ENCODE measurements at places on chromosomes 12 and 14. TPM values are rescaled to one million over a fixed set of nuclear protein-coding genes. Genes with fewer than 3 reads are reported as not detected.

DNA sequence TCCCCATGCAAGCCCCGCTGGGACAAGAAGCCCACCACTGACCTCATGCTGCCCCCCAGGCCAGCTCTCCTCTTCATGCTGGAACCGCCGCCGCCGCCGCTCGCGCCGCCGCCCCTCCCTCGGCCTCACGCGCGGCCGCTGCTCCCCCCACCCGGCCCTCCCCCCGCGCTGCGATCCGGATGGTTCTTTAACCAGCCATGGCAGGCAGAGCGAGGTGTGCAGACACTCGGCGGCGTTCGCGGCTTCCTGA is at the start of gene DCAF5:
Gene DCAF5, minus strand, starts transcription at position 218 of the 250 bp plus-strand sequence. Its CDS starts 141 bp downstream, at position 77.
- peaks cover 8% of the 10 kb centered on the region for H3K4me1 ChIP-seq
- H3K4me3 ChIP-seq: peak within 1 kb of the TSS; percentile 75
- H3K27me3 ChIP-seq: no peaks in the 10 kb centered on the region
- DNase-seq: no peak

DNA sequence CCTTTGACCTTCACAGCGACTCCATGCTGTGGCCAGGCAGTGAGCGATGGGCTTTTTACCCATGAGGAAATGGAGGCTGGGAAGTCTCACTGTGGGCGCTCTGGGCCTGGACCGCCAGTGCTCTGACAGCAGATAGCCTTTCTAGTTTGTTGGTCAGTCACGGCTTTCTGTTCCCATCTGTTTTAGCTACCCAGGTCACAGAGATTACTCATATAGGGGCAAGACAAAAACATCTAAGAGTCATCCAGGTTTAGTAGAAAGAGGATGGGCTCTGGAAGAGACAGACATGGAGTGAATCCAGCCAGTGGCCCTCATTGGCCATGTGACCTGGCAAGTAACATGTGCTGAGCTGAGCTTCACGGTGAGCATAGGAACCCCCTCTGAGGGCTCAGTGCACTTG is 68.6 kb downstream of the MARK3 start:
- H3K4me3 ChIP-seq: no peak overlapping the region
- H3K27ac ChIP-seq: no peak overlapping the region
- H3K36me3 ChIP-seq: peaks cover 26% of the 10 kb centered on the region
- peaks cover 7% of the 10 kb centered on the region for H3K4me1 ChIP-seq
- DNase-seq: no peak
- H3K27me3 ChIP-seq: no peaks in the 10 kb centered on the region

DNA sequence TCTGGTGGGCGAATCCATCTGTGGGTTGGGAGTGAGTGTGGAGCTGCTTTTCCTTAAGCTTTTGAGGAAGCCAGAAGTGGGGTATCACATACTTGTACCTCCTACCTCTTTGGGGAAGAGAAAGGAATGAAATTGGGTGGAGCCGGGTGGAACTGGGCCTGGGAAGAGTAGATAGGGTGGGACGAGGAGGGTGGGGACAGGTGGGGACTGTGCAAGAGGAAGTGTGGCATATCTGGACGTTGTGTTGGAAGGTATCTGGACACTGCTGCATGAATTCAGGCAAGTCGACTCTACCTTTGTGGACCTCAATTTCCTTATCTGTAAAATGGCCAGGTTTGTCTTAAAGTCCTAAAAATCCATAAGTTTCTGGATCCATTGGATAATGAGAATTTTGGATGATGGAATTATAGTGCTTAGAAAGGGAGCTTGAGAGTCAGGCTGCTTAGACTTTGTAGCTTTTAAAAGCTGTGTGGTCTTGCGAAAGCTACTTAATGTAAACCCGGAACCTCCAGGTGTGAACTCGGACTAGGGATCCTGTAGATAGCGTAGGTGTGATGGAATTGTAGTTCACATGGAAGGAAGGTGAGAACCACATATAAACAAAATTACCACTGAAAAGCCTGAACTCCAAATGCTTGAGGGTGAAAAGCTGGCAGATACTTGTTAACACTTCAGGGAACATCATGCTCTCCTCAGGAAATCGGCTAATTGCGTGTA is 2.1 kb downstream of the VRTN start:
- H3K27ac ChIP-seq: no peak overlapping the region
- H3K27me3 ChIP-seq: peaks cover 11% of the 10 kb centered on the region
- H3K36me3 ChIP-seq: no peaks in the 10 kb centered on the region
- no peak overlapping the region for H3K4me3 ChIP-seq

DNA sequence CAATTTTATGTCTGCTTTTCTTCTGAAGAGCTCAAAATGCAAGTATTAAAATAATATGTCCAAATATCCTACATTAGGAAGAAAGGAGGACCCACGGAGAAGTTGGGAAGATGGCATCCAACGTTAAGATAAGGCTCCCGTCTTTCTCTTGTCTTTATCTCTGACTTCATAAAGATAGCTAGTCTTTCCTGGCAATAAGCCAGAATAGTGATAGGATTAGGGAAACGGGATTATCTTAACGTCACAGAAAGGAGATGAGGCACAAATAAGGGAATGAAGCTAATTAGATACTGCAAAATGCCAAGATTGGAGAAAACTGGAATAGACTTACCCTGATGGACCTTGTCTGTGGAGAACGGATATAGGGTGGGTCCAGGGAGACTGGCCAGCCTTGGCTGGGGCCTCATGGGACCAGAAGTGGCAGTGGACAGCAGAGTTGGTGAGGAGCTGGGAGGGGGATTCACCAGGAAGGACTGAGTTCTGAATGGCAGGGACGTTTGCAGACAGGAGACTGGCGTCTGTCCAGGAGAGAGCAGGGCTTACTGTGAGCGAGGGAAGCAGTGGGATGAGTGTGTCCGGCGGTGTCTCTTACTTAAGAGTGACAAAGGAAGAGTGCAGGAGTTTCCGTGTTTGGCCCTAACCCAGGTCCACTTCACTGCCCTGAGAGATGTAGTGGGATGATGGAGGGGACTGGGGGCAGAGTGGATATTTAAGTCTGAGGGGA is 119.9 kb downstream of the CACNA1C start:
- H3K27ac ChIP-seq: no peak overlapping the region
- H3K27me3 ChIP-seq: no peaks in the 10 kb centered on the region
- no peak for DNase-seq
- H3K4me1 ChIP-seq: no peaks in the 10 kb centered on the region

DNA sequence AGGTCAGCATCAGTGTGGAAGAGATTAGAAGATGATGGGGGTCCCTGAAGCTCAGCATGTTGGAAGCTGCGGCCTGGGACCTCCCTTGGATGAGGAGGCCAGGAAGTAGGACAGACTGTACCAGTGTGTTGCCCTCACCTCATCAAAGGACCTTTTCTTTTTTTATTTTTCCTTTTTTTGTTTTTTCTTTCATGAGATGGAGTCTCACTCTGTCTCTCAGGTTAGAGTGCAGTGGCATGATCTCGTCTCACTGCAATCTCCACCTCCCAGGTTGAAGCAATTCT is 16.4 kb upstream of the FAM222A start:
- no peaks in the 10 kb centered on the region for H3K27me3 ChIP-seq
- no peak overlapping the region for H3K4me3 ChIP-seq
- no peak overlapping the region for H3K27ac ChIP-seq
- peaks cover 7% of the 10 kb centered on the region for H3K4me1 ChIP-seq
- H3K36me3 ChIP-seq: no peaks in the 10 kb centered on the region

GRCh38 chr14:59406454-59407245 is 58.5 kb downstream of the GPR135 start:
- no peak overlapping the region for H3K4me3 ChIP-seq
- DNase-seq: no peak
- H3K36me3 ChIP-seq: no peaks in the 10 kb centered on the region
- peaks cover 7% of the 10 kb centered on the region for H3K4me1 ChIP-seq

GRCh38 chr12:104560881-104561280 is 104.1 kb downstream of the CHST11 start:
- DNase-seq: no peak
- H3K27ac ChIP-seq: no peak overlapping the region
- no peak overlapping the region for H3K4me3 ChIP-seq
- H3K4me1 ChIP-seq: no peaks in the 10 kb centered on the region
- H3K27me3 ChIP-seq: no peaks in the 10 kb centered on the region

DNA sequence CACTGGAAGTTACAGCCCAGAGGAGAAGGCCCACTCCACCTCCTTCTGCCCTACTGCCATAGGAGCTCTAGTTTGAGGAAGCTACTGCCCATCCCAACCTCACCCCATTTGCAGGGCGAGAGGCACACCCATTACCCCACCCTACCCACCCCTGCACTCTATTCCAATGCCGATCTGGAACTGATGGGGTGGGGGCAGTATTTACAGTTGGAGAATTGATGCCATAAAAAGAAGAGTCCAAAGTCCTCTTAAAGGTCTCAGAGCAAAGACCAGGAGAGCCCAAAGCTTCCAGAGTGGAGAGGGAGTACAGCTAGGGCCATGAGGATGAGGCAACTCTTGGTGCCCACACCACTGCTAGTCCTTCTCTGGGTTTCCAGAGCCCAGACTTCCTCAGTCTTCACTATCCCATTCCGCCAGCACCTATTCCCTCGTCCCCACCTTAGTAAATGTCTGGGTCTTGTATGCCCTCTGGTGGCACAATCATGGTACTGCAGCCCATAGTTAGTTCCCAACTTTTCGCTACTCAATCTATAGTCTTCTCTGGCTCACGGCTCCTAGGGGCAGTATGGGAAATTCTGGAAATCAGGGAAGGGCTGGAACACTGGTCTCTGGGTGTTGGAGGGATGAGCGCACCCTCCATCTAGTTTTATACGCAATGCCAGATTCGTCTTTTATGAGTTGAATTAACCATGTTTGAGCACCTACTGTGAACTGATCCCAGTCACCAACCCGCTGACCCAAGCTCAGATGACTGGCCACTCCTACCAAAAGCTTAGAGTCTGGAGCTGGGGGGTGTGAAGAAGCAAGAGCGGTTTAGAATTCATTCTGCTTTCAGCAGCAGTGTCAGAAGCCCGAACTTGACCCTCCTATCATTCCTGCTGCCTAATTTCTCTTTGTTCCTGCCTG is 6.9 kb upstream of the ADCY6 start:
- no peak overlapping the region for H3K27ac ChIP-seq
- no peak overlapping the region for H3K4me3 ChIP-seq
- no peaks in the 10 kb centered on the region for H3K27me3 ChIP-seq
- no peaks in the 10 kb centered on the region for H3K4me1 ChIP-seq
- DNase-seq: peak; percentile 73
- no peaks in the 10 kb centered on the region for H3K36me3 ChIP-seq

DNA sequence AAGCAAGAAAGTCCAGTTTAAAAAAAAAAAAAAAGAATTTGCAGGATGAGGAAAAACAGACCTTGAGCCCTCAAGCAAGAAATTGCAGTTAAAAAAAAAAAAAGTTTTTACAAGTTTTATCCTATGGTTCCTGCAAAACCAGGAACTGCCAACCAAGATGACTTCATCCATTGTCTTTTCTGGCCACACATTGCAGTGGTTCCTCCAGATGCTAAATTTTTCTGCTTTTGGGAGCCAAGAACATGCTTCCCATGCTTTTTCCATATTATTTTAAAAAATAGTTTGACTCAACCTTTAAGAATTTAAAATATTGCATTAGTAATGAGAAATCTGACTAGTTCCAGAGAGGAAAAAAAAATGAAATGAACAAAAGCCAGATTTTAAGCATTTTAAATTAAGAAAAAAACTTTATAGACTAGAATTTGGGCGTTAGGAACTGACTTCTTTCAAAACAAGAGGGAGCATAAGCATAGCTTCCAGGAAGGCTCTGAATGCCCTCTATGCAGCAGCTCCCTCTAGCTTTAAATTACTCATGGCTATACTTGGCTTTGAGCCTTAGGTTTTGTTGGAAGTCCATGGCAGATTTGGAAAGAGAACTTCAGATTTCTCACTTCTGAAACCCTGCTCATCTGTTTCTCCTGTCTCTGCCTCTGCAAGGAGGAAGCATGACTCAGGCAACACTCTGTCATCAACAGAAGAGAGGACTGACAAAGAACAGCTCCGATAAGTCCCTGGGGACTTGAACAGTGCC is 124.5 kb downstream of the GPR65 start:
- H3K36me3 ChIP-seq: no peaks in the 10 kb centered on the region
- H3K4me1 ChIP-seq: peaks cover 25% of the 10 kb centered on the region
- DNase-seq: peak; percentile 62
- H3K4me3 ChIP-seq: no peak overlapping the region
- peak overlapping the region; percentile 98 for H3K27ac ChIP-seq

GRCh38 chr12:6556857-6557256 is 1.0 kb upstream of the IFFO1 start:
- peaks cover 44% of the 10 kb centered on the region for H3K4me1 ChIP-seq
- no peak overlapping the region for H3K27ac ChIP-seq
- H3K36me3 ChIP-seq: peaks cover 56% of the 10 kb centered on the region
- no peak overlapping the region for H3K4me3 ChIP-seq
- no peak for DNase-seq
- no peaks in the 10 kb centered on the region for H3K27me3 ChIP-seq

DNA sequence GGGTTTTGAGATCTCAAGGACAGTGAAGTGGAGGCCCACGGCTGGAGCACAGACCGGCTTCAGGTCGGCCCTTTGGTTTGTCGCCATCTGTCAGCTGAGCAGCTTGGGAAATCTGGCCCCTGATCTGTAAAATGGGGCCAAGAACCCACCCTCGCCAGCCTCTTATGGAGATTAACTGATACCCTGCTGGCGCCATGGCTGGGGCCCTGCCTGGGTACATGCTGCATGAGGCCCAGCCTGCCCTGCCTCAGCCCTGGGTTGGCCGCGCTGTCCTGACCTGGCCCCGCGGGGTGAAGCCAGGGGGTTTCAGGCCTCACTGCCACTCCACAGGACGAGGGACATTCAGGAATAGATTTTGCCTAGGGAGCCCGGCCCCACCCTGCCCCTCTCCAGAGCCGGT is 33.9 kb upstream of the MEG3 start:
- no peaks in the 10 kb centered on the region for H3K27me3 ChIP-seq
- DNase-seq: no peak
- H3K36me3 ChIP-seq: no peaks in the 10 kb centered on the region
- no peak overlapping the region for H3K27ac ChIP-seq
- no peak overlapping the region for H3K4me3 ChIP-seq

DNA sequence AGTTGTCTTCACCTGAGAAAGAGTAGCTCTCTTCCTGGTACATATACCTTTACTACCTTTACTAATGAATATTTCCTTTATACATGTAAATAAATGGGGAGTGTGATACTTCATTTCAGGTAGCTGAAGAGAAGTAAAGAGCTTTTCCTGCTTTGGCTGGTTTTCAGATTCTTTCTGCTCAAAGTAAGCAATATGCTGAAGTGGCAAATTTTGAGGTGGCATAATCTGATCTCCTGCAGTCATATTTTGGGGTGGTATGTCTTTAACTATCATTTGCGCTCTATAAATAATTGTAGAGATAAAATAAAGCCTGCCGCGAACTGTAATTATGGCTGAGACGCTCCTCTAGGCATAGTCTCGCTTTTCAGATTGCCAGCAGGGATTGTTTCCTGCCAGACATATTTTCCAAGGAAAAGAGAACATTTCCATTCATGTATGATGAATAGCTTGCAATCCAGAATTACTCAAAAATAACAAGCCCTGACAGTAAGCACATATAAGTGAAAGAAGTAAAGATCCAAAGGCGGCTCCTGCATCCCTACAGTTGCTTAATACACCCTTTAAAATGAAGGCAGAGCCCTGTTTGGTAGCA is 200.7 kb downstream of the C12orf50 start:
- H3K36me3 ChIP-seq: no peaks in the 10 kb centered on the region
- no peak for DNase-seq
- peaks cover 27% of the 10 kb centered on the region for H3K4me1 ChIP-seq
- H3K27me3 ChIP-seq: no peaks in the 10 kb centered on the region
- no peak overlapping the region for H3K4me3 ChIP-seq

- no peaks in the 10 kb centered on the region for H3K4me1 ChIP-seq
- no peaks in the 10 kb centered on the region for H3K27me3 ChIP-seq
- H3K4me3 ChIP-seq: no peak overlapping the region
- H3K27ac ChIP-seq: no peak overlapping the region
- peaks cover 34% of the 10 kb centered on the region for H3K36me3 ChIP-seq
These were observed 17.4 kb downstream of the RPS6KL1 start for GRCh38 chr14:74905595-74906142.

The BAG5 gene
- 17.6 TPM for total RNA-seq

The NRIP2 gene
- total RNA-seq: 0.32 TPM

The ANKRD33 gene
- not detected for total RNA-seq

The MMP19 gene
- total RNA-seq: 9.8 TPM

The CCDC197 gene
- not detected for total RNA-seq

The IFNG-AS1 gene
- not detected for total RNA-seq

The FAM90A1 gene
- total RNA-seq: not detected

The FGF23 gene
- total RNA-seq: not detected

Measured in SJSA1 (cell line).